ENCODE measurements at places on chromosomes 12 and 14.

- no peak for DNase-seq
Observed at GRCh38 chr14:96215452-96216244, 11.0 kb downstream of the BDKRB2 start.

DNA sequence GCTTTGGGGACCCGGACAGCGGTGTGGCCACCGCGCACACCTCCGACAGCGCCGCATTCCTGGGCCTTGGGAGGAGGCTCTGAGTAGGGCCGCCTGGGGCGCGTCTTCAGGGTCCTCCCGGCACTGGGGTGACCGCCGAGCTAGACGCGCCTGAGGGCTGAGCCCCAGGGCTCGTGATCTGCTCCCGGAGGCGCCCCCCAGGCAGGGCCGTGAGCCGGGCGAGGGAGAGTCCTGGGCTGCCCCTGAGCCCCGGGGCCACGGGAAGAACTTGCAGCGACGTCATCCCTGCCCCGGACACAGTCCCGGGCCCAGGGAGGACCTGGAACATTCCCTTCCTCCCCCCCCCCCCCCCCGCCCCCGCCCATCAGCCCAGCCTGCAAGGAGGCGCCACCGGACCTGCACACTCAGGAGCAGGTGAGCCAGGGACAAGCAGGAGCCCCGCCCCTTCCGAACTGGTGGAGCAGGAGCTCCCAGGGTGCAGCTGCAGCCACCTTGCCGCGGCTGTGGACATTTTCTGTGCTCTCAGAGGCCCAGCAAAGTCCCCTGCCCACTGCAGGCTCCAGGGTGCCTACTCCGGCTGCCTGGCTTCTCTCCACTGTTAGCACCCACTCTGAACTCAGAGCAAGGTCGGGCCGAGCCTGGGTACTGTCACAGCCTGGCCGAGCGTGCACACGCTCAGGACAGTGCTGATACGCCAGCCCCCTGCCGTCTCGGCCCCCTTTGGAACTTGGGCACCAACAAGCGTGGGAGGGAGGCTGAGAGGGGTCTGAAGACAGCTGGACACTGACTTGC, 50.7 kb downstream of the A2M start:
- DNase-seq, result no peak

- DNase-seq, result no peak
Observed at GRCh38 chr12:102638777-102639176, 158.4 kb upstream of the IGF1 start.

DNA sequence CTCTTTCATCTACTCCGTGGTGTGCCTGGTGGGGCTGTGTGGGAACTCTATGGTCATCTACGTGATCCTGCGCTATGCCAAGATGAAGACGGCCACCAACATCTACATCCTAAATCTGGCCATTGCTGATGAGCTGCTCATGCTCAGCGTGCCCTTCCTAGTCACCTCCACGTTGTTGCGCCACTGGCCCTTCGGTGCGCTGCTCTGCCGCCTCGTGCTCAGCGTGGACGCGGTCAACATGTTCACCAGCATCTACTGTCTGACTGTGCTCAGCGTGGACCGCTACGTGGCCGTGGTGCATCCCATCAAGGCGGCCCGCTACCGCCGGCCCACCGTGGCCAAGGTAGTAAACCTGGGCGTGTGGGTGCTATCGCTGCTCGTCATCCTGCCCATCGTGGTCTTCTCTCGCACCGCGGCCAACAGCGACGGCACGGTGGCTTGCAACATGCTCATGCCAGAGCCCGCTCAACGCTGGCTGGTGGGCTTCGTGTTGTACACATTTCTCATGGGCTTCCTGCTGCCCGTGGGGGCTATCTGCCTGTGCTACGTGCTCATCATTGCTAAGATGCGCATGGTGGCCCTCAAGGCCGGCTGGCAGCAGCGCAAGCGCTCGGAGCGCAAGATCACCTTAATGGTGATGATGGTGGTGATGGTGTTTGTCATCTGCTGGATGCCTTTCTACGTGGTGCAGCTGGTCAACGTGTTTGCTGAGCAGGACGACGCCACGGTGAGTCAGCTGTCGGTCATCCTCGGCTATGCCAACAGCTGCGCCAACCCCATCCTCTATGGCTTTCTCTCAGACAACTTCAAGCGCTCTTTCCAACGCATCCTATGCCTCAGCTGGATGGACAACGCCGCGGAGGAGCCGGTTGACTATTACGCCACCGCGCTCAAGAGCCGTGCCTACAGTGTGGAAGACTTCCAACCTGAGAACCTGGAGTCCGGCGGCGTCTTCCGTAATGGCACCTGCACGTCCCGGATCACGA, 2.2 kb downstream of the SSTR1 start:
- DNase-seq, result no peak

DNA sequence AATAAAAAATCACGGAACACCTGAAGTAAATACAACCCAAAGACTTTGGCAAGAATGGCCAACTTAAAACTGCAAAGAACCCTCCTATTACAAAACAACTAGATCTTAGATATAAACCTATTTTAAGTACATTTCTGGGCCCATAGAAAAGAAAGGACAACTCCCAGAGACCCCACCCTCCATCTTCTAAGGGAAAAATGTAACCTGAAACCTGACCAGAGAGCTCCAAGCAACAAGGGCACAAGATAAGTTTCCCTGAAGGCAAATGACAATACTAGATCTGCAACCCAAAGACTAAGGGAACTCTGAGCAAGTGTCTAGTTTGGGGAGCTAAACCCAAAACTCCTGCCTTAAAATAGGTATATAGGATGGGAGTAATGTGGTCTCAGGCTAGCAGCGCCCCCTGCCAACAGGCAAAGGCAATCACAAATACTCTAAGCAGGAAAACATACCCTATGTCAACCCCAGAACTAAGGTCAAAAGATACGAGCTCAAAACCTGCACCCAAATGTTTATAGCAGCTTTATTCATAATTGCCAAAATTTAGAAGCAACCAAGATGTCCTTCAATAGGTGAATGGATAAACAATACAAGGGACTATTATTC, 218.9 kb downstream of the ITPR2 start:
- DNase-seq, result no peak

DNA sequence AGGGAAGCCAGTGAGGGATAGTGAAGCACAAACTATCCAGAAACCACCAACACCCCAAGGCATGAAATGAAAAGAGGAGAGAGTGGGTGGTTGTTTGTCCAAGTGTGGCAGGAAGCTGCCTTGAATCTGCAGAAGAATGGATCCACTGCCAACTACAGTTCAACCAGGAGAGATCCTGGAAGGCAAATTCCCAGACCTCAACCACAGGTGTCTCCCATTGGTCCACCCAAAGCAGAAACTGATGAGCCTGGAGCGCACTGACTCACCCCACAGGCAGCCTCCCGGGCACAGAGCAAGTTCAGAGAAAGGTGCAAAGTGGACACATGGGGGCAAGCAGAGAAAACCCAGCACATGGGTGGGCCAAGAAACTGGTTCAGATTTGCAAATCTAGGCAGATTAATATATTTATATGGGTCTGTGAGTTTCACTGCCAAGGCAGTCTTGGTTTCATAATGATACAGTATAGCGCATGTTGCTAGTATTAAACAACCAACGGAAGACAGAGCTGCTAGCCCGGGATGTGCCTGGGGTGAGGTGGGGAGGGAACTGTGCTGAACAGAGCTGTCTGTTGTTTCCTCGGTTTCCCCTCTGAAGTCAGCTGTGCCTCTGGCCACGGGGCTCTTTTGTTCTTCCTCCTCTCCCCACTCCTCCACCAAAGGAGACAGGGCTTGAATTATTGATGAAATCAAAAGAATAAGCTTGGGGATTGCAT, 416.2 kb upstream of the CCDC196 start:
- no peak for DNase-seq

- no peak for DNase-seq
Observed at GRCh38 chr12:129928643-129929042, 24.8 kb upstream of the TMEM132D start.

DNA sequence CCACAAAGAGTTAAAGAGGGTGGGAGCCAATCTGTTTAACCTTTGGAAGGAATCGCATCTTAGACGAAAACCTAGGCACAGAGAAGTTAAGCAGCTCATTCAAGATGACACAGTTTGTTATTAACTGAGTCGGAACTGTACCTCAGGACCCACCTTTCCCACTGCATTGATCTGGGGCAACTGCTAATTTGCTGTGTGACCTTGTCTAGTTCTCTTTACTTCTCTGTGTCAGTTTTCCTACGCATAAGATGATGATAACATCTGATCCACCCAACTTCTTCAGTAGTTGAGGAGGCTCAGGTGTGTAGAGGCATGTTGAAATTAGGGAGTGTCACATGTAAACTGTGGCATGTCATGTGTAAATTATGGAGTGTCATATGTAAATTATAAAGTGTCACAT, 186.2 kb downstream of the ZFP36L1 start:
- no peak for DNase-seq

DNA sequence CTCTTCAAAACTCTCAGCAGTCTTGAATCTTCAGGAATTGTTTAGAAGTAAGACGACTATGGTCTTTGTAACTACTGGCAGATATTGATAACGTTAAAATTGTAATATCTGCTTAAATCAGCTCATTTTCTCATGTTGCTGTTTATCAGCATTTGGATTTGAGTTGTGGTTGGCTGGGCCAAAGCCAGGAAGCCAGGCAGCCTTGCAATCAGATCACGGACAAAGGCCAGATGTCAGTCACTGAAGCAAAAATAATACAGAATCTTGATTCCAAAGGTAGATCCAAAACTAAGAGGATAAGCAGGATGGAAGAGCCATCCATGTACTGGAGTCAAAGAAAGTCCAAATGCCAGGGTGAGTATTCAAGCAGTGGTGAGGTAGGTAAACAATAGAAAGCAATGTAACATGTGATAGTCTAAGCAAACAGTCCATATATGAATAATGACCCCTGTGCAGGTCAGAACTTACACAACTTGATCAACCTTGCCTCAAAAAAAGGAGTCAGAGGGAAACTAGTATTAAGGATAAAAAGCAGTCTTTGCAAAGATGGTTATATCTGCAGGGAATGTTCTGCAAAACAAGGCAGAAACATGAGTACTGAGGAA, 95.8 kb upstream of the RAP1B start:
- no peak for DNase-seq
